ENCODE measurements at places on chromosomes 4 and X. TPM values are rescaled to one million over a fixed set of nuclear protein-coding genes. Genes with fewer than 3 reads are reported as not detected.
A peak's percentile ranks its signal among the peaks of the same experiment; 100 is the strongest.

DNA sequence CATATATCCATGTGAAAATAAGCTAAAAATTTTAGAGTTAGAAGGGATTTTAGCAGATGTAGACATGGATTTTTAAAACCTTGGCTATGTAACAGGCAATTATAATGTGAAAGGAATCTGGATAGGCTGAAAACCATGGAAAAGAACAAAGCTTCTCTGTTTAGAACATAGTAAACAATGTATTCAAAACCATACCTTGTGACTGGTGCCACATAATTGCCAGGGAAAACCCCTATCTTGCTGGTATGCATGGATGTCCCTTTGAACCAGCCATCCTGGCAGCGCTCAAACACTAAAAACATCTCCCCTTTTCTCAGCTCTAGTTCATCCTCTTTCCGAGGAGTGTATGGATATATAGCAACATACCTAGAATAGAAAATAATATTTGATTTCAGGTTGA is 110.6 kb upstream of the CBR4 start:
- H3K27me3 ChIP-seq, result no peaks in the 10 kb centered on the region
- DNase-seq, result no peak
- H3K4me1 ChIP-seq, result no peaks in the 10 kb centered on the region
- no peaks in the 10 kb centered on the region for H3K36me3 ChIP-seq
- no peak overlapping the region for H3K27ac ChIP-seq

DNA sequence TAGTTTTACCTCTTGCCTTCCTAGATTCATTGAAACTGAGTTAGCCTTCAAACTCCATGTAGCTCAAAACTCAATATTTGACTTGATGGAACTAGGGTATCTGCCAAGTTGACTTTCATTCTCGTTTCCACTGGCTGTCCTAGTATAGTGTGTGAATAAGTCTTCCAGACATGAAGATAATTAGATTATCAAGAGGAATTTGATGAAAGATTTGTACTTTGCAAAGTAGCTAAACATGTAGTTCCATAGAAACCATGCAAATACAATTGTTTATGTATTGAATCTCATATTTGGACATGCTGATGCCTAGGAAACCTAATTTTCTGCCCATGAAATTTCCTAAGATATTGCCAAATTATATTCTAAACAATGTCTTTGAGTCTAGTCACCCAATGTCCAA is 297.5 kb downstream of the ARHGAP24 start:
- no peaks in the 10 kb centered on the region for H3K4me1 ChIP-seq
- DNase-seq, result no peak
- no peak overlapping the region for H3K27ac ChIP-seq
- no peaks in the 10 kb centered on the region for H3K36me3 ChIP-seq
- H3K27me3 ChIP-seq, result no peaks in the 10 kb centered on the region
- H3K4me3 ChIP-seq, result no peak overlapping the region

- no peak overlapping the region for H3K27ac ChIP-seq
- no peak for DNase-seq
- H3K4me3 ChIP-seq, result no peak overlapping the region
Measured at GRCh38 chr4:44494810-44495701, 46.4 kb upstream of the KCTD8 start.

GRCh38 chr4:158571736-158572135 is 50.1 kb downstream of the RXFP1 start:
- no peaks in the 10 kb centered on the region for H3K36me3 ChIP-seq
- H3K4me1 ChIP-seq, result no peaks in the 10 kb centered on the region
- no peak overlapping the region for H3K4me3 ChIP-seq
- no peak for DNase-seq

- no peak for DNase-seq
- peak overlapping the region; percentile 15 for H3K4me3 ChIP-seq
- no peaks in the 10 kb centered on the region for H3K27me3 ChIP-seq
- no peaks in the 10 kb centered on the region for H3K36me3 ChIP-seq
Measured at GRCh38 chr4:109014593-109015412, 251.9 kb upstream of the ETNPPL start.

TLR1 gene
- 1.3 TPM for total RNA-seq

DNA sequence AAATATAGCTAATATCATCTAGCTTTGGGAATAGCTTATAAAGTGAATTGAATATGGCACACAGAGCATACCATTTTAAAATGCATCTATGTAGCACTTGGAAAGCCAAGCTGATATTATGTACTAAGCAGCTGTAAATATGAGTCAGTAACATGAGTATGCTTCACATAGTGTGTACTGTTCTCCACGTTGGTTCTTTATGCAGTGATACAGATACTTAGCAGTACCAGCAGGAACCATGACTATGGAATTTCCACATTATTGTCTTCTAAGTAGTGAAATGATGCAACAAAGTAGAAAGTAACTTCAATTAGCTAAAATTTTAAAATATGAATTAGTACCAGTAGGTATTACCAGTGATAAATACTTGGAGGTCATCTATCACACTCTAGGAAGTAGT is 320.1 kb downstream of the BMPR1B start:
- no peak overlapping the region for H3K4me3 ChIP-seq
- H3K36me3 ChIP-seq, result no peaks in the 10 kb centered on the region
- H3K27me3 ChIP-seq, result no peaks in the 10 kb centered on the region
- H3K4me1 ChIP-seq, result no peaks in the 10 kb centered on the region

DNA sequence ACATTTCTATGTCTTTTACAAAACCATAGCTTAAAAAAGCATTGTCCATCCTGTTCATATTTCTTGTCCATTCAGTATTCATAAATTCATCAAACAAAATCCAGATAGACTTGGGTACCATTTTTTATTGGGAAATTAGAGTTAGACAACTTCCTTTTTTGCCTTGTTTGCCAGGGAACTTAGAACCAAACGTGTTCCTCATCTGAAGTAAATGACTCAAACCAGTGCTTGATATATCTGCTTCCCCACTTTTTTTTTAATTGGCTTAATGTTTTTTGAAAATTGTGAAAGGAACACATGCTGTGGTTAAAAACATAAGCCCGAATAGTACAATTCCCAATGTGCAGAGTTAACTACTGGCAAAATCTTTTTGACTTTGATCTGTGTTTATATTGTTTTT is 44.2 kb downstream of the DLG3 start:
- no peak for DNase-seq
- no peak overlapping the region for H3K27ac ChIP-seq
- H3K36me3 ChIP-seq, result no peaks in the 10 kb centered on the region
- H3K27me3 ChIP-seq, result no peaks in the 10 kb centered on the region
- H3K4me1 ChIP-seq, result no peaks in the 10 kb centered on the region
- no peak overlapping the region for H3K4me3 ChIP-seq

Measured in CD8-positive, alpha-beta memory T cell (primary cell).